Esophagus mucosa (tissue), 1 donor: ENCODE measurements at places on chromosomes 1 and 21. TPM values are rescaled to one million over a fixed set of nuclear protein-coding genes. Genes with fewer than 3 reads are reported as not detected.

Gene RBM34
- total RNA-seq, result 63.7 TPM

Gene SGIP1
- 1.4 TPM for total RNA-seq

Gene UBL4B
- total RNA-seq, result not detected

Gene GPR61
- total RNA-seq, result not detected

Gene MAP1LC3C
- not detected for total RNA-seq

Gene LCE2A
- total RNA-seq, result not detected

Gene PFKL
- 104 TPM for total RNA-seq

Gene DLGAP3
- 0.28 TPM for total RNA-seq

Gene ZNF670
- 1.4 TPM for total RNA-seq
